ENCODE measurements at places on chromosomes 13 and 19.
A peak's percentile ranks its signal among the peaks of the same experiment; 100 is the strongest.

DNA sequence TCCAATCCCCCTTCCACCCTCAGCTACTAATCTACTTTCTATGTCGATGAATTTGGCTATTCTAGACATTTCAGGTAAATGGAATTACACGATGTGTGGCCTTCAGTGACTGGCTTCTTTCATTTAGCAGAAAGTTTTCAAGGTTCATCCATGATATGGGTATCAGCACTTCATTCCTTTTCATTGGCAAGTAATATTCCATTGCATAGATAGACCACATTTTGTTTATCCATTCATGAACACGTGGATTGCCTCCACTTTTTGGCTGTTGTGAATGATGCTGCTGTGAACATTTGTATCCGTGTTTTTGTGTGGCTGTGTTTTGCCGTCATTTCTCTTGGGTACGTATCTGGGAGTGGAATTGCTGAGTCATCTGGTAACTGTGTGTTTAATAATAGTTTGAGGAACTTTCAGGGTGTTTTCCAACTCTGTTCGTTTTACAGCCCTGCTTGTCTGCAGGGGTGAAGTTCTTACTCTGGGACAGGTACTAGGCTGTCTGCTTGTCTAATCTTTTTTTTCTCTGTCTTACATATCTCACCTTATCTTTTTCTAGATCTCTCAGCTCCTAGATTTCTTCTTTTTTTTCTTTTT is 32.5 kb downstream of the MARK4 start:
- DNase-seq = no peak

- no peak for DNase-seq
Measured at GRCh38 chr13:29702912-29703351, 107.4 kb upstream of the SLC7A1 start.

DNA sequence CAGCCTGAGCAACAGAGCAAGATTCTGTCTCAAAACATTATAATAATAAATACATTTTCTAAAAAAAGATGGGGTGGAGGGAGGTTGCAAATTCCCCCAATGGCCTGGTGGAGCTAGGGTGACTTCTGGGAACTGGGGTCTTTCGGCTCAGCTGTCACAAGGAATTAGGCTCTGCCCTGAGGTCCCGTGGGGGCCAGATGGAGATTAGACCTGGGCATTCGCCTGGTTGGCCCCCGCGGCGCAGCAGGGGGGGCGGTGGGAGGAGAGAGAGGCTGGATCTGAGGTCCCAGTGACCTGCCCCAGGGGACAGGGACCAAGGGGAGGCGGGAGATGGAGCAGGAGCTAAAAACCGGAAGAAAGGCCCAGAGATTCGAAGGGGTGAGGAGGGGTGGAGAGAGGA is 14.8 kb downstream of the FUT6 start:
- no peak for DNase-seq

GRCh38 chr13:81658598-81659370 is 1317.9 kb upstream of the SPRY2 start:
- no peak for DNase-seq

- DNase-seq = no peak
Measured at GRCh38 chr13:46968450-46968849, 71.6 kb upstream of the HTR2A start.

GRCh38 chr13:99293178-99293577 is 14.0 kb downstream of the GPR183 start:
- no peak for DNase-seq

DNA sequence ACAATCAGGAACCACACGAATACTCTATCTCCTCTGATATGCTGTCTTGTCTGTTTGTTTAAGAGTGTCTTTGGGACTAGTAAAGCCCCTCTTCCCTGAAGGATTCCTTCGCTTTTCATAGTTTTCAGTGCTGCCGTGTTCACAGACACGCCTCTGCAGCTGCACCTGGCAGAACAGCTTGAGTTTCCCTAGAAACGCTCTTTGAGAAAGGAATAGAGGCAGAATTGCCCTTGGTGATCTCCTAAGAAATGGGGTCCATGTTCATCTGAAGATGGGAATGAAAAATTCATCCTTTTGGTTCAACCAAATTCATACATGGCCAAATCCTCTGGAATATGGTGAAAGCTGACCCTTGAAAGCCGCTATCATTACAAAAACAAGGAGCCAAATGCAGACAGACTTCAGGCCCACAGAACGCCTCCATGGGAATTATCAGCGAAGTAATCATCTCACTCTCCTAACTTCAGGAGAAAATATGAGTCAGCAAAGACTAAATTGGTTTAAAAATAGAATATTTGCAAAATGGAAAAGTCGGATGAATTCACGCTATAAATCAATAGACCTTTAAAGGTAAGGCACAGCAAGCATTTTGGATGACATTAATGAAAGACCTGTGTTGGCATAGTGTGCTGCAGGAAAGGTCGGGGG is 5.5 kb downstream of the SACS start:
- no peak for DNase-seq

DNA sequence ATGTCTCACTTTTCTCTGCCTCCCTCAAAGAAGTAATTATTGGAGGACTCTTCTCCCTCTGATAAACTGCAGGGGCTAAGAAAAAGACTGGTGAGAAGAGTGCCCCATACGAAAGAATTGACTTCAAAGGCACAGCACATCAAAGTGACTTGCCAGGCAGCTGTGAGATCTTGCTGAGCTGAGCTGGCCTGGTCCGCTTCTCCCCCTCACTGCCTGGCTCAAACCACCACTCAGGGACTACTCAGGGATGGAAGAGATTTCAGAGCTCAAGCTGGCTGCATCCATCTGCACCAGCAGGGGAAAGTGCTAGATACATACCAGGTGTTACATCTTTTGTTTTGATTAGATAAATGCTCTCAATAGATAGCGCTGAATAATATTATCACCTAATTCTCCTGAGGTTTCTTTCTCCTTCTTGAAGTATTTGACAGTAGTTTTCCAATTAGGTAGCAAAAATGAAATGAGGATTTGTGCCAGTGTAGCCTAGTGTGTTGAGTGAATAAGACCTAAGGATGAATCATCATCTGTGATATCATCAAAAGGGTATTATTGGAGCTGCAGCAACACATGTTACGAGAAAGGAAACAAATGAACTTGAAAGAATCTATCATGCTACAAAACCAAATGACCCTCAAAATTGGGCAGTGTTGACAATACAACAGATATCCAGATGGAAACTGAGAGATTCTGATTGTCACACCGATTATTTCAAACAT is 379.8 kb downstream of the TBC1D4 start:
- no peak for DNase-seq

DNA sequence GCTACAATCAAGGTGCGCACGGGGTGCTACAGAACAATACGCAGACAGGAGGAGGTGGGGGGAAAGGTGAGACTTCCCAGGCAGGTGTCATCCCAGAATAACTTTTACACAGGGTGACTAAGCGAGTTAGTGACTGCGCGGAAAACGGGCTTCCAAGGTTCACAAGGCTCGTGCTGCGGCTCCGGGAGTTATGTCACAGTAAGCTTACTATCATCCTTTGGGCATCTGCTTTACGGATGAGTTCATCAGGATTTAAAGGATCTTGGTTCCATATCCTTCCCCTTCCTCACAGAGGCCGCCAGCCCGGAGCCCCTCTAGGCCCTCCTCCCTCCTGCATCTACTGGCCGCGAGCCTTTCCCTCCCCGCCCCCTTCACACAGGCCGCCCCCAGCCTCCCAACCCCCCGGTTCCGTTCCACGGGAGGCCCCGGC is 474 bp upstream of the IFT88 start:
- no peak for DNase-seq

GRCh38 chr13:28449826-28450773 is 44.8 kb downstream of the FLT1 start:
- no peak for DNase-seq

DNA sequence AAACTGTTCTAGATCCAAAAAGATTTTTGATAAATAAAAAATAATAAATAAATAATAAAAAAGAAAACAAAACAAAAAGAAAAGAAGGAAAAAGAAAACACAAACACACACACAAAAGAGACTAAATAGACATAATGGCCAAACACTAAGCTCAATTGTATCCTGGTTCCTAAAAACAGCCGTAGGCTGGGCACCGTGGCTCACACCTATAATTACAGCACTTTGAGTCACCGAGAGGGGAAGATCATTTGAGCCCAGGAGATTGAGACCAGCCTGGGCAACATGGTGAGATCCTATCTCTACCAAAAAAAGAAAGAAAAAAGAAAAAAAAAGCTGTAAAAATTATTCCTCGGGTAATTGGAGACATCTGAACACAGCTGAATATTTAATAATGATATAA is 8.9 kb downstream of the ETHE1 start:
- no peak for DNase-seq

DNA sequence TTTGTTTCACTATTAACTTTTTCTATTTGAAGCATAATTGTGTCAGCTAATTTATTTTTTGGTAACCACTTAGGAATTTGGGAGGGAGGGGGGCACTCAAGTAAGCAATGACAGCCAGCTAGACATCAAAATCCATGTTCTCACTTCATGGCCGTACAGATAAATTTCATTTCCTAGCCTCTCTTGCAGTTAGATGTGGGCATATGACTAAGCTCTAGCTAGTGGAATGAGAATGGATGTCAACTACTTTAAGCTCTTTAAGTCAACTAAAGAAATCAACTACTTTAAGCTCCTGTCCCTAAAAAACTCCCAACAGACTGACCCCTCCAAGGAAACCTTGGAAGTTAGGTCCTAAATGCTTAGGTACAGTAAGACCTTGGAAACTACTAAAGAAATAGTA is 92.0 kb downstream of the KCNRG start:
- DNase-seq = no peak

DNA sequence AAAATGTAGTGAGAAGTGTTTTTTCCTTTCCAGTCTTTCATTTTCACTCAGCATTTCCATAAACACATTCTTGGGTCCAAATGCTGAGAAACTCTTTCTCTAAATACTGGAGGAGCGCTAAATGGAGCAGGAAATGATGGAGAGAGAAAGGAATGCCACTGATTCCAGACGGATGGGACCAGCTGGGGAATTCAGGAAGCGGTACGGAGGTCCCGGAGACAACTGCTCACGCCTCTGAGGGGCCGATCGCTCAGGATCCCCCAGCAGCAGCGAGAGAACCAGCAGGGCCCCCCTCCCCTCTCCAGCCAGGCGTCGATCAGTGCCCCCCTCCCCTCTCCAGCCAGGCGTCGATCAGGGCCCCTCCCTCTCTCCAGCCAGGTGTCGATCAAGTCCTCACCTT is 13.2 kb downstream of the RASA3 start:
- DNase-seq = no peak

GRCh38 chr19:12788682-12789097 is 2.6 kb upstream of the JUNB start:
- peak; percentile 63 for DNase-seq

DNA sequence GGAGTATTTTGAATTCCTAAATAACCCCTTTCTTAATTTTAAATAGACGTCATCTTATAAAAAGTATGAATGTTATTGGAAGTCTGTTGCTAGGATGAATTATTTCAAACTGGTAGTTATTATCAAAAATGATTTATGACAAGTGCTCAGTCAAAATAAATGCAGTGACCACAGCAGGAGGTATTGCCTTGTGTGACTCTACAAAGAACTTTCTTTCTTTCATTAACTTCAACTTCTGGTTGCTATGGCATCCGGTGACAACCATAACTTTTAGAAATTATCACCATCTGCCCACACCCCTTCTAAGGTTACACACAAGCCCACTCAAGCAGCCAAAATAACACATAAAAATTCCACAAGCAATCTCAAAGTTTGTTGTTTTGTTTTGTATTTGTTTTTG is 189.9 kb downstream of the DACH1 start:
- no peak for DNase-seq

DNA sequence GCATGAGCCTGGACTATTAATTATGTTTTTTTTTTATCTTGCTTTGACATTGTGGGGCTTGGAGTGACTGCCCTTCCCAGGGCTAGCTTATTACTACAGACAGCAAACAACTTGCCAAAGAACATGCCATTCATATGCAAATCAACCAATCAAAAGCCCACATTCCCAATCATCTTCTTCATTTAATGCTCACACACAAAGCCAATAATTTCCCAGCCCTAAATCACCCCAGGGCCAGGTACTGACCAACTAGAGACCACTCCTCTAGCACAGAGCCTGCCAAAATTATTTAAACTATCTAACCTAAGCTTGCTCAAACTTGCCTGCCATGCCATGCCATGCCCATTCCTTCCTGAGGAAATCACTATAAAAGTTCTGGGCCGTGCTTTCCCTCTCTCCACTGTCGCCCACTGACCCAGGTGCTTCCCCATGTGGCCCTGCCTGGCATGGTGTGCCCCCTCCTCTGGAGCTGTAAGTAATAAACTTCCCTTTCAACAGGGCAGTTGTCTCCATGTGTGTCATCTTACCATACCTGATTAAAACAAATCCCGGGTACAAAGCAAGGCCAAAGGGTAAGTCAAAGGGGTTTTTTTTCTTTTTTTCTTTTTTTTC is 15.7 kb downstream of the PBX4 start:
- DNase-seq = no peak

- no peak for DNase-seq
Measured at GRCh38 chr19:40745402-40745780, 4.9 kb downstream of the ACTMAP start.

DNA sequence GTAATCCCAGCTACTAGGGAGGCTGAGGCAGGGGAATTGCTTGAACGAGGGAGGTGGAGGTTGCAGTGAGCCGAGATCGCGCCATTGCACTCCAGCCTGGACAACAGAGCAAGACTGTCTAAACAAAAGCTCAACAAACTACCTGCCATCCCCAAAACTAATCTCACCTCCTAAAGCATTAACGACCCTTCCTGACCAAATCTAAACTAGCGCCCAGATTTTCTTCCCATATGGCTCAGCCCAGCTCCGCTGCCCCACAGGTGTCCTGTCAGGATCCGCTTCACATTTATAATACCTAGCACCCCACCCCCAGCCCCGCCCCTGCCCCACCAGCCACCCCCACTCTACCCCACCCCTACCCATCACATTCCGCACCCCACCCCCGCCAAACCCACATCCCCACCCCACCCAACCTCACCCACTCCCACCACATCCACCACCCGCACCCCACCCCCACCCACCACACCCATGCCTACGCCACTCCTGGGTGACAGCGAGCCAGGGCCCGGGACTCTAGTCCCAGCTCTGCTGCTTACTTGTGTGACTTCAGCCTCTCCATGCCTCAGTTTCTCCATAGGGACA is 599 bp downstream of the C19orf12 start:
- no peak for DNase-seq

GRCh38 chr19:46288896-46289588 is 7.8 kb upstream of the HIF3A start:
- no peak for DNase-seq

DNA sequence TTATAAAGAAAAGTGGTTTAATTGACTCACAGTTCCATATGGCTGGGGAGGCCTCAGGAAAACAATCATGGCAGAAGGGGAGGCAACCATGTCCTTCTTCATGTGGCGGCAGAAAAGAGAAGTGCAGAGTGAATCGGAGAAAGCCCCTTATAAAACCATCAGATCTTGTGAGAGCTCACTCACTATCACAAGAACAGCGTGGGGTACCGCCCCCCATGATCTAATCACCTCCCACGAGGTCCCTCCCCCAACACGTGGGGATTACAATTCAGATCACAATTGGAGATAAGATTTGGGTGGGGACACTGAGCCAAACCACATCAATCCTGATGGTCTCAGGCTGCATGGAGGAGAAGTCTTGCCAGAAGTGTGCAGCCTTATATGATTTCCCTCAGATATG is 26.0 kb downstream of the TM9SF2 start:
- no peak for DNase-seq

GRCh38 chr19:5828661-5829566 is 10.6 kb downstream of the FUT6 start:
- peak; percentile 88 for DNase-seq

- no peak for DNase-seq
Measured at GRCh38 chr13:39563470-39563735, 39.6 kb downstream of the LHFPL6 start.
